ENCODE measurements at places on chromosomes 5 and 9. TPM values are rescaled to one million over a fixed set of nuclear protein-coding genes. Genes with fewer than 3 reads are reported as not detected.

The GPR150 gene
- 0.23 TPM for total RNA-seq

The C8G gene
- total RNA-seq, result 411 TPM

The PLAC8L1 gene
- total RNA-seq, result not detected

The ENTREP1 gene
- total RNA-seq, result 0.30 TPM

The SVEP1 gene
- total RNA-seq, result 1.7 TPM

The ABCA2 gene
- total RNA-seq, result 61.2 TPM

The HNRNPA0 gene
- 8.6 TPM for total RNA-seq

The NEURL1B gene
- total RNA-seq, result 9.5 TPM

Data from left lobe of liver (tissue), 2 donors.